Posterior vena cava (tissue), 2 donors: ENCODE measurements at places on chromosomes 3 and 15. TPM values are rescaled to one million over a fixed set of nuclear protein-coding genes. Genes with fewer than 3 reads are reported as not detected.

The FES gene
- 41.8 TPM for total RNA-seq

The EPHA3 gene
- total RNA-seq = 15.5 TPM

The ZBTB47 gene
- total RNA-seq = 109 TPM

The OIP5 gene
- total RNA-seq = not detected

The CRTAP gene
- 250 TPM for total RNA-seq

The AHSG gene
- not detected for total RNA-seq

The COL8A1 gene
- total RNA-seq = 80.6 TPM

The FEM1B gene
- 138 TPM for total RNA-seq

The GABRB3 gene
- 1.9 TPM for total RNA-seq

The ST8SIA2 gene
- total RNA-seq = not detected

The DUSP7 gene
- 29.9 TPM for total RNA-seq

The MCTP2 gene
- 3.7 TPM for total RNA-seq

The SLC2A2 gene
- total RNA-seq = not detected

GRCh38 chr3:171072432-171072831, 45.9 kb upstream of the SLC2A2 start:
- DNase-seq = no peak

GRCh38 chr3:143192193-143192592, 72.6 kb downstream of the CHST2 start:
- no peak for DNase-seq

- DNase-seq = no peak
Observed at GRCh38 chr15:90489514-90489913, 40.2 kb upstream of the CRTC3 start.

DNA sequence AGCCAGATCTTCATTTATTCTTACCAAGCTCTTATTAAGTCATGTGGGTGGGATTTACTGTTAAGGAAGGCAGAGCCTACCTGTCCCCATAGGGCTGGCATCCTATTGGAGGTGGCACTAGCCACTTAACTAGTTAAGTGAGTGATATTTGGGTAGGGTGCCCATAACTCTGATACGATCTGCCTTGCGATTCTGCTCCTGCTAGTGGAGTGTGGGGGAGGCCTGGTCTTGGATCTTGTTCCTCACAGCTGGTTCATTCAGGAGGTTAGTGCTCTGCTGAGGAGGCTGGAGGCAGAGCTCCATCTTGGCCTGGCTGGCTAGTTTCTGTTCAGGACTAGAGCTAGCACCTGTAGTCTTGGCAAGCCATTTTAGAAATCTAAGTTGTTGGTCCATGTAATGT, 9.3 kb downstream of the BAHD1 start:
- no peak for DNase-seq

GRCh38 chr3:88219138-88219792, 69.5 kb downstream of the C3orf38 start:
- DNase-seq = no peak

DNA sequence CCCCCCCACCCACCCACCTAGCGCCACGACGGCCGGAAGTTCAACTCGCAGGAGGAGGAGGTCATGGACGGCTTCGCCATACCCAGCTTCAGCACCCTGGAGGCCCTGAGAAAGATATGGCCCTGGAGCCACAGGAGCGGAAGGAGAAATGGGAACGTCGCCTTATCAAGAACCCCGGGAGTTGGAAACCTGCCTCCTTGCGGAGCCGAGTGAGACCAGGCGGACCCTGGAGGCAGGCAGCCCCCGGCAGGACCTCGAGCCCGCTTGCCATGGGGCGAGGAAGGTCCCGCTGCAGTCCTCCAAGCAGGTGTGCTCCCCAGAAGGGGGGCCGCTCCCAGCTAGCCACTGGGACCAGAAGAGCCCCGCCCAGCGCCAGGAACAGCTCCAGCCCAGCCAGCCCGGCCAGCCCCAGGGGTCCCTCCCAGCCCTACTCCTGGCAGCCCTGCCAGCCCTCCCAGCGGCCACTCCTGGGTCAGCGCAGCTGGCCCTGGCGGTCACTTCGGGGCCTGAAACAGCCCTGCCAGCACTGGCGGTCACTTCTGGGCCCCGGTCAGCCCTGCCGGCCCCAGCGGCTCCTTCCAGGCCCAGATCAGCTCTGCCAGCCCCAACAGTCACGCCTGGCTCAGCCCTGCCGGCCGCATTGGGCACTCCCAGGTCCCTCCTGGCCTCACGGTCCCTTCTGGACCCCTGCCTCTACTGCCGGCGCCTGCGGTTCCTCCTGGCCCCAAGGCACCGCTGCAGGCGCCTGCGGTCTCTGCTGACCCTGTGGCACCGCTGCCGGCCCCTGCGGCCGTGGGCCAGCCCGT, 10.3 kb upstream of the ROPN1B start:
- DNase-seq = no peak

GRCh38 chr15:83491486-83491885, 44.3 kb downstream of the SH3GL3 start:
- DNase-seq = no peak

GRCh38 chr3:188171682-188172467, 17.9 kb downstream of the LPP start:
- no peak for DNase-seq

DNA sequence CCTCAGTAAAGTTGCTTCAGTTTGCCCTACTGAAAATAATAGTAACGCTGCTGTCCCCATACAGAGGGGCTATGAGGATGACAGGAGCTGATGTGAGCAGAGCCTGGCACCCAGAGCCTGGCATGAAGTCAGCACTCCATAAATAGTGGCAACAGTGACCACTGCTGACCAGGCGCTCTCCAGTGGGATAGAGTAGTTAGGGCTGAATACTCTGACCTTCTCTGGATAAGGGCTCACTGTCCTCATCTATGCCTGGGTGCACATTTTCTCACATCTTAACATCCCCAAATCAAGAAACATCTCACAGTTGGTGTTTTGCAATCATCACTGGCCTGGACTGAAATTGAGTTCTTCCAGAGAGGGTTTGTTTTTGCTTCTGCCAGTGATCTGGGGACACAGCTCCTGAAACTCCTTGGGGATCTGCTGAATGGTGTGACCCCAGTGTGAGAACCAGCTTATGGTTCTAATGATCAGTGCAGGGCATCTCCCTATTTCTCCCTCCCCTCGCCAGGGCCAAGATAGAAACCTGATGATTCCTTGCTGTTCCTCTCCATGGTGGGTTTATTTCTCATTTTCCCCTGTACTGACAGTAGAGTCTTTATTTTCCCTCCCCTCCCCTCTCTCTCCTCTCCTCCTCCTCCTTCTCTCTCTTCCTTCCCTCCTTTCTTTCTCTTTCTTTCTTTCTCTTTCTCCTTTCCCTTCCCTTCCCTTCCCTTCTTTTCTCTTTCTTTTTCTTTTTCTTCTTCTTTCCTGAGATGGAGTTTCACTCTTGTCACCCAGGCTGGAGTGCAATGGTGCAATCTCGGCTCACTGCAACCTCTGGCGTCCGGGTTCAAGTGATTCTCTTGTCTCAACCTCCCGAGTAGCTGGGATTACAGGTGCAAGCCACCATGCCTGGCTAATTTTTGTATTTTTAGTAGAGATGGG, 3.5 kb upstream of the PCSK6 start:
- DNase-seq = no peak

- DNase-seq = peak; percentile 23
Observed at GRCh38 chr3:9695746-9696145, 7.9 kb upstream of the CPNE9 start.

DNA sequence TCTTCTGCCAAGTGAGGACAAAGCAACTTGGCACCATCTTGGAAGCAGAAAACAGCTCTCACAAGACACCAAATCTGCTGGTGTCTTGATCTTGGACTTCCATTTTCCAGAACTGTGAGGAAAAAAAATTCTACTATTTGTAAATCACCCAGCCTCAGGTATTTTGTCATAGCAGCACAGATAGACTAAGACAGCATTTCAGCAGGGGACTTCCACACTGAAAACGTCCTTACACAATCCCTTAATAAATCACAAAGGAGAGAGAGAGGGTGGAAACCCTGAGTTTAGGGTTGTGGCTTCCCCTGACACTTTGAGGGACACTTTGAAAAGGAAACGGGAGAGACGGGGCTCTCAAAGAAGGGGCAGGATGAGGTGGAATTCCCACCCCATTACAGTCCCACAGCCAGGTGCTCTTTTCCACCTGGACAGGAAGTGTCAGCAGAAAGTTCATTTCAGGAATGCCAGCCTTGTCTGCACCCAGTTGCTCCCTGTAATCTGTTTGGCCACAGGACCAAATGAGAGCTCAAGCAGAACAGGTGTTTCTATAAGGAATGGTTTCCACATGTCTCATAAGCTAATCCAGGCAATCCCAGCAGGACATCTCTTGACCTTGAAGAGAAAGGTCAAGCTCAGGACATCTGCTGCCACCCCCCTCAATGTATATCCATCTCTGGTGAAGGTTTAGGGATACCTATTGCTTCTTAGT, 51.3 kb downstream of the MYLK start:
- DNase-seq = no peak

DNA sequence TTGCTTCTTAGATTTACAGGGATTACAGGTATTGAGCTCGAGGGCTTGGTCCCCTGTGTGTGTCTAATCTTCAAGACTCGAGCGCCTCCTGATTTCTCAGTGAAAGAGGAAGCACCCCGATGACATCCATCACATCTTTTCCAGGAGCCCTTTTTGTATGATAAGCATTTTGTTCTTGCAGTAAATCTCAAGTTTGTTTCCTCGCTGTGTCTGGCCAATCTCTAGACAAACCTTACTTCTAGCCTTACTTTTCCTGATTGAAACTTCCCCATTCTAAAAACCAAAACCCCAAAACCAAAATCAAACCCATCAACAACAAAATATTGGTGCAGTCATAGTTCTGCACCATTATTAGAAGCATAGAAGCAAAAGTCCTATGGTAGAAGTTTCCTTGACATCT, 286.0 kb downstream of the NFKBIZ start:
- no peak for DNase-seq

GRCh38 chr3:12653747-12654146, 10.2 kb downstream of the RAF1 start:
- DNase-seq = no peak

DNA sequence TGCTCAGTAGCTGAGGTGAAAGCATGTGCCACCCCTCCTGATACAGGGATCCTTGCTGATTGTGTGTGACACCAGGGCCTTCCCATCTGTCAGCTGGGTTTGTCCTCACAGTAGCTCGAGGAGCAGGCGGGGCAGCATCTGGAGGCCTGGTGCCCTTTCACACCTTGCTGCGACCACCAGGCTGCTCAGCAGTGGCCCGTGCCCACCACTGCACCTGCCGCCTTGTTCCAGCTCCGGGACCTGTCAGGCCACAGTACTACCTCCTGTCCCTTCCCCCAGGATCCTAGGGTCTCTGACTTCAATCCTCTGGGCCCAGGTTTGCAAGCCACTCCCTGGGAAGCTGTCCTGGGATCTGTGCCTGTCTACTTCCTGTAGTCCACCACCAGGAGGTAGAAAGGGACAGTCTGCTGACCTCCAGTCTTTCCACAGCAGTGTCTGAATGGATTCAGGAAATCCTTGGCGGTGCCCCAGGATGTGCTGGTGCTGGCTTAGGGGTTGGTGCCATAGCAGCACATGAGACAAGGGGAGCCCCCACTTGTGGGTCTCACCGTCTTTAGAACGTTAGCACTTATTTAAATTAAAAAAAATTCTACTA, 27.5 kb downstream of the APBA2 start:
- peak; percentile 69 for DNase-seq

- DNase-seq = no peak
Observed at GRCh38 chr15:90082140-90082715, 20.0 kb downstream of the IDH2 start.

DNA sequence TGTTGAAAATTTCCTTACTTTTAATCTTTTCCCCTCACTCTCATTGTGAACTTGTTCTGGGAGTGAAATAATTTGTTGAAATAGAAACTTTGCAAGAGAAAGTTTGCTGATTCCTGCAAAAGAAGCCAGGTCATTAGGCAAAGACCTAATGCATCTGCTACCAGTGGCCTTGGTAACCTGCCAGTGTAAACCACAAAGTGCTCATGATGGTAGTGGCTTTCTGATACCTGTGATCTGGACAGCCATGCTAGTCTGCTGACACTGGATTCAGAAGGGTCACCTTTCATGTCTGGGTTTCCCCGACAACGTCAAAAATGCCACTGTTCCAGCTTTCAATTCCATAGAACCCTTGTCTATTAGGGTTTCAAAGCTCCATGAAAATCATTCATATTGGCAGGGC, 123.7 kb upstream of the MCTP2 start:
- DNase-seq = no peak

GRCh38 chr3:39062180-39062579, 10.4 kb downstream of the WDR48 start:
- DNase-seq = no peak
